Astrocyte (in vitro differentiated cells and primary cell): ENCODE measurements at places on chromosomes 2 and 18.

DNA sequence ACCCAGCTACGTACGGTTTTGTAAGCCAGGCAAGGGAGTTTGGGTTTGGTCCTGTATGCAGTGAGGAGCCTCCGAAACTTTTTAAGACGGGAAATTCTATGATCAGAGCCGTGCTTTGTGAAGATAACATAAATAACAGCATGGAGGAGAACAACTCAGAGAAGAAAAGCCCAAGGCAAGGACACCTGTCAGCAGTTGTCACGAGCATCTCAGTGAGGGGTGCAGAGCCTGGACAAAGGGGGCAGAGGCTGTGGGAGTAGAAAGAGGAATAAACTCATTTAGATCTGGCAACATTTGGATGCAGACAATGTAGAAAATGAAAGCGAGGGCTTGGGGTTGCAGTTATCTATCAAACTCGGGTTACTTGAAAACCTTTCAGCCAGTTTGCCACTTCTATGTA lies 64.5 kb downstream of the CAVIN2 start:
- no peak for DNase-seq

GRCh38 chr18:75128051-75128605 lies 80.8 kb downstream of the PTGR3 start:
- DNase-seq: no peak

DNA sequence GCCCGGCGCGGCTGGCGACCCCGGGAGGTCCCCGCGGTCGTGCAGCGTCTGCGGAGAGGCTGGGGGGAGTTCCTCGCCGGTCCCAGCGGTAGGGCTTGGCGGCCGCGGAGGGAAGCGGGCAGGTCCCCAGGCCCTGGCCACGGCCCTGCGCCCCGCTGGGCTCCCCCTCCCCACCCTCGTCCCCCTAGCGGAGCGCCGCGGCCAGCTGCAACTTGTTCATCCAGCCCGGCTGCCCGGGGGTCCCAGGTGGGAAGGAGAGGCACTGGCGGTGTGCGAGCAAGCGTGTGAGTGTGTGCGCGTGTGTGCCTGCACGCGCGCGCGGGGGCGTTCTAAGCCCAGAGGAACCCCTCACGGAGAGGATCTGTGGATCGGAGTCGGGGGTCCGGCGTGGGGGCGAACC lies 1.3 kb downstream of the PTPRM start:
- DNase-seq: peak; percentile 25

- no peak for DNase-seq
These were observed 174.1 kb upstream of the ZFP36L2 start for GRCh38 chr2:43400508-43400907.

- DNase-seq: no peak
These were observed 25.2 kb downstream of the MOCOS start for GRCh38 chr18:36212301-36213171.

DNA sequence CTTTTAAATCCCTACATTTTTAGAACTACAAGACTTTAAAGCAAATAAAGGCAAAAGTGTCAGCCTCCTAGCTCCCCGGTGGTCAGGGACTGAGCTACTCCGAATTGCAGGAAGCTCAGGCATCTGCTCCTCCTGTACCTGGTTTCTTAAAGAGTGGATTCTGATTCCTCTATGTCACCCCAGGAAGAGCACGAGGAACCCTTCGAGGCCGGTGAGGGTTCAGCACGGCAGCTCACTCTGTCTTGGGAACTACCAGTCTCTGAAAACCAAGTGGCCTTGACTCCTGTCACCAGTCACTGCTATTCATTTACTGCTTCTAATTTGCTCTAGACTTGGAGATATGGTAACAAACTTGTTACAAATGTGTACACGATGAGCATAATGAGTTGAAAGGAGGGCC lies 2.3 kb downstream of the PER2 start:
- no peak for DNase-seq

DNA sequence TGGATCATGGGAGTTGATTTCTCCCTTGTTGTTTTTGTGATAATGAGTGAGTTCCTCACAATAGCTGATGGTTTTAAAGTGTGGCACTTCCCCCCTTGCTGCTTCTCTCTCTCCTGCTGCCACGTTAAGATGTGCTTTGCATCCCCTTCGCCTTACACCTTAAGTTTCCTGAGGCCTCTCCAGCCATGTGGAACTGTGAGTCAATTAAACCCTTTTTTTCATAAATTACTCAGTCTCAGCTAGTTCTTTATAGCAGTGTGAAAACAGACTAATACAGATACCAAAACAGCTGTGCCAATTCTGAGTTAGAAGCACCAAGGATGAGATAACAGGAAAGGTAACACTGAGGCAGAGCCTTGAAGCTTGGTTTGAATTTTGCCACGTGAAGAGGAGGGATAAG lies 44.7 kb downstream of the ITSN2 start:
- no peak for DNase-seq

DNA sequence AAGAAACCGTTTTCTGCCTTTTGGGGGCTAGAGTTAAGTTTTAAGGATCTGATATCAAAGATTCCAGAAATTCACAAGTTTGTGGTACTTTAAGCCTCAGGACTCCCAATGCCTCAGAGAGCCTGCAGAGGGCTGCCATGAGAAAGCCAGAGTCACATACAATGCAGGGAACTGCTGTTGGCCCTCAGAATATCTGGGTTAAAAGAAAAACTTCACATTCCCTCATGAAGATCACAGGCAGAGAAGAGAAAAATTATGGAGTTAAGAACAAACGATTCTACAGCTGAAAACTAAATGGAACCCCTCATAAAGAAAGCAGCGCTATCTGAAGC lies 39.5 kb downstream of the HDAC4 start:
- no peak for DNase-seq

DNA sequence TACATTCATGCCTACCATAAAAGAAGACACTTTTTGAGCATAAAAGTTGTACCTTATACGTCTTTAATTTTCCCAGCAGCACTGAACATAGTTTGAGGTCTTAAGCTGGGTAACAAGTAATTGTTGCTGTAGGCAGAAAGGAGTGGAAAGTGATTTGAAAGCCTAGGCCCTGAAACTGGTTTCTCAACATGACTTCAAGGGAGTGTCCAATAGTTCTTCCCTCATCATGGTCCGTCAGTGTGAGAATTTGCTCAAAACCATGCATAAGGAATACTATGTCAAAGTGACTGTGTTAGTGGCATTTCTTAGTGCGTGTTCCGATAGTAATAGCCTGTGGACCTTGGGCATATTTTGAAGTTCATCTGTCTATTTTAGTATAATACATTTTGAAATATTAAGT lies 463.1 kb downstream of the PTPRM start:
- DNase-seq: no peak

GRCh38 chr2:58606799-58607198 lies 365.7 kb upstream of the FANCL start:
- no peak for DNase-seq

- no peak for DNase-seq
These were observed 6.4 kb downstream of the MARS2 start for GRCh38 chr2:197711578-197711977.

- DNase-seq: no peak
These were observed 66.5 kb upstream of the UGP2 start for GRCh38 chr2:63775191-63775590.

- DNase-seq: no peak
These were observed 120.5 kb downstream of the GULP1 start for GRCh38 chr2:188412190-188412589.

GRCh38 chr2:149094217-149095015 lies 55.9 kb downstream of the LYPD6B start:
- peak; percentile 82 for DNase-seq

DNA sequence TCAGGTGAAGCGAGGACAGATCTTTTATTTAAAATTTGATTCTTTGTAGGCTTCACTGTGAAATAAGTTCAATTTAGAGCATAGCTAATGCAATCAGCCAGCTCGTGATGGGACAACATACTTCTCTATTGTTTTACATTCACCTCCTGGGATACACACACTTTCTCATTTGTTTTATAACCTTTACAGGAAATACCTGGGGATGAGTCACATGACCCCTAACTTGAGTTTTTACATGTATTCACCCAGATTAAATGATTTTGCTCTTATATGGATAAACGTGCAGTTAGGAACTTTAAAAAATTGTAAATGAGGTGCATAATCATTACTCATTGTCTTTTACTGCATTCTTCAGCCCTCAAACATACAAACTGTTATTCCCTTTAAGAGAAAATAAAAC lies 152.1 kb downstream of the NEDD4L start:
- peak; percentile 41 for DNase-seq
